ENCODE measurements at places on chromosomes 7 and 10. TPM values are rescaled to one million over a fixed set of nuclear protein-coding genes. Genes with fewer than 3 reads are reported as not detected.

Gene ZNF736
- total RNA-seq: 23.6 TPM

Gene AKR1C2
- not detected for total RNA-seq

GRCh38 chr7:1254281-1255079, 21.8 kb downstream of the UNCX start:
- H3K36me3 ChIP-seq: no peaks in the 10 kb centered on the region
- no peak overlapping the region for H3K27ac ChIP-seq
- peaks cover 39% of the 10 kb centered on the region for H3K27me3 ChIP-seq
- no peak overlapping the region for H3K4me3 ChIP-seq
- no peak for DNase-seq
- H3K4me1 ChIP-seq: peaks cover 2% of the 10 kb centered on the region

GRCh38 chr10:73211106-73211811, 35.8 kb downstream of the DNAJC9 start:
- H3K4me1 ChIP-seq: no peaks in the 10 kb centered on the region
- no peak for DNase-seq
- peaks cover 23% of the 10 kb centered on the region for H3K36me3 ChIP-seq
- H3K4me3 ChIP-seq: no peak overlapping the region

GRCh38 chr7:157622000-157622399, 285.2 kb downstream of the DNAJB6 start:
- H3K4me1 ChIP-seq: peaks cover 31% of the 10 kb centered on the region
- H3K27me3 ChIP-seq: no peaks in the 10 kb centered on the region
- peak; percentile 18 for DNase-seq
- H3K27ac ChIP-seq: no peak overlapping the region

DNA sequence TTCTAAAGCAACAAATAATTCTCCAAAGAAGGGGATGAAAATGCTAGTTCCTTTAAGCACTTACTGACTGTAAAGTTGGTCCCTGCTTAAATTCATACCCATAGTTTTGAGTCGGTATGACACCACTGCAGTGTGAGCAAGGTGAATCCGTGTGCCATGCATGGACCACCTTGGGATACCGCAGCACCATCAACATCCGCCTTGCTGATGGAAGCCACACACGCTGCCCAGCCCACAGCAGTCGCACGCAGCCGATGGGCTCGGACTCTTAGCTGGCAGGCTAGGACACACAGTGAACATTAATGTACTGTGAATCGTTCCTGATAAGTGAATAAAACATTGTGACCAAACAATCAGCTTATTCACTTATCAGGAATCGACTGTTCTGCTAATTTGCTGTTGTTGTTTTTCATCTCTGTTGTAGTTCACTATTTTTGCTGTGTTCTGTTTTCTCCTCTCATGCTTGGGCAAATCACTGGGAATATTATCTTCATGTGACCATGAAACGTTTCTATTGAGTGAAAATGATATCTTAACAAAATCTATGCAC, 275.5 kb downstream of the USP6NL start:
- peaks cover 27% of the 10 kb centered on the region for H3K4me1 ChIP-seq
- H3K27me3 ChIP-seq: no peaks in the 10 kb centered on the region
- DNase-seq: no peak
- H3K27ac ChIP-seq: no peak overlapping the region

Gene OR6V1
- not detected for total RNA-seq

- H3K4me1 ChIP-seq: no peaks in the 10 kb centered on the region
- H3K27ac ChIP-seq: no peak overlapping the region
- H3K36me3 ChIP-seq: peaks cover 44% of the 10 kb centered on the region
- no peak overlapping the region for H3K4me3 ChIP-seq
Observed at GRCh38 chr7:158924956-158925355, 68.6 kb downstream of the DYNC2I1 start.

- H3K27me3 ChIP-seq: peaks cover 1% of the 10 kb centered on the region
- no peak overlapping the region for H3K4me3 ChIP-seq
- H3K36me3 ChIP-seq: no peaks in the 10 kb centered on the region
- peaks cover 5% of the 10 kb centered on the region for H3K4me1 ChIP-seq
Observed at GRCh38 chr10:89973326-89973725, 271.9 kb downstream of the KIF20B start.

DNA sequence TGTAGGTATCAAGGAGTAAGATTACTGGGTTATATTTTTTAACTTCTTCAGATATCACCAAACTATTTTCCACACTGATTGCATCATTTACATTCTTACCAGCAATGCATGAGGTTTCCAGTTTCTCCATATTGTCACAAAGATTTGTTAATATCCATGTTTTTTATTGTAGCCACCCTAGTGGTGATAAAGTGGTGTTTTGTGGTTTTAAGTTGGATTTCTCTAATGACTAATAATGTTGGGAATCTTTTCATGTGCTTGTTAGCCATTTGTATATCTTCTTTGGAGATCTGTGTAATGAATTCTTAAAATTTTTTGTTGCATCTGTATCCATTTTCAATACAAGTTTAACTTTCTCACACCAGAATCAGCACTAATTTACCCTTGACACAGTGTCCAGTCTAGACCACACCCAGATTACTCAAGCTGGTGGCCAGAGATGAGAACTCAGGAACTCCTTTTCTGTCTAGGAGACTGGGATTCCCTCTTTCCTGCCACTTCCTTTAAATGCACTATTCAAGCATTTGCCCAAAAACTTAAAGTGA, 67.0 kb upstream of the PLXDC2 start:
- H3K27me3 ChIP-seq: no peaks in the 10 kb centered on the region
- no peak overlapping the region for H3K27ac ChIP-seq
- H3K4me3 ChIP-seq: no peak overlapping the region
- H3K36me3 ChIP-seq: no peaks in the 10 kb centered on the region
- no peak for DNase-seq

DNA sequence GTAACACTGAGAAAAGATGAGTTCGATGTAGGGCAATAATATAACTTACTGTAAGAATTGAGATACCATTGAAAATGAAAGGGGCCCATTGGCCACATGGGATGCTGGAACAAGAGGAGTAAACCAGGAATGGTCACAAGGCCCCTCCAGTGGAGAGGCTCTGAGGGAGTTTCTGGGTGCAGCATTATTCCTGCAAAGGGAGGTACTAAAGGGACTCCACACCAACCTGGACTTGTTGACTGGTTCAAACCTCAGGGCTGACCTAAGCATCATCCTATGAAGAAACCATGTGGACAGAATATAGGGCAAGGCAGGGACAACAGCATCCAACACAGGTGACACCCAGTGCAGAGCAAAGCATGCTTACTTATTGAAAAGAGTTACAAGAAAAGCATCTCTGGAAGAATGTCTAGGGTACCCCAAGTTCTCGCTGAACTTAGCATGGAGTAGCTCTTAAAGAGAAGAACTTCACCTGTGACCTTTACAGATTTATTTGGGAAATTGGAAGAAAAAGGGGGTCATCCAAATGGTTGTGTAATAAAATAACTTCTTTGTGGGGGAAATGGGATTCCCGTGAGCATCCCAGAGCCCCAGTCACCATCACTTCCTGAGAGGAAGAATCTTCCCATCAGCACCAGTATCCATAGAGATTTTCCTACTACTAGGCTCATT, 34.7 kb downstream of the PRSS2 start:
- DNase-seq: no peak
- peak overlapping the region; percentile 100 for H3K27ac ChIP-seq
- H3K36me3 ChIP-seq: peaks cover 38% of the 10 kb centered on the region
- H3K4me3 ChIP-seq: peak overlapping the region; percentile 35
- H3K27me3 ChIP-seq: no peaks in the 10 kb centered on the region

Gene RBP3
- not detected for total RNA-seq

Gene CALML3
- not detected for total RNA-seq

- no peak overlapping the region for H3K4me3 ChIP-seq
- peaks cover 2% of the 10 kb centered on the region for H3K27me3 ChIP-seq
- H3K27ac ChIP-seq: peak overlapping the region; percentile 55
- H3K4me1 ChIP-seq: peaks cover 12% of the 10 kb centered on the region
- peak; percentile 64 for DNase-seq
Observed at GRCh38 chr10:100327007-100327717, 2.9 kb downstream of the PKD2L1 start.

GRCh38 chr7:104891949-104892348, 122.1 kb upstream of the KMT2E start:
- no peak overlapping the region for H3K4me3 ChIP-seq
- DNase-seq: no peak
- no peaks in the 10 kb centered on the region for H3K4me1 ChIP-seq
- H3K36me3 ChIP-seq: no peaks in the 10 kb centered on the region
- H3K27ac ChIP-seq: no peak overlapping the region

DNA sequence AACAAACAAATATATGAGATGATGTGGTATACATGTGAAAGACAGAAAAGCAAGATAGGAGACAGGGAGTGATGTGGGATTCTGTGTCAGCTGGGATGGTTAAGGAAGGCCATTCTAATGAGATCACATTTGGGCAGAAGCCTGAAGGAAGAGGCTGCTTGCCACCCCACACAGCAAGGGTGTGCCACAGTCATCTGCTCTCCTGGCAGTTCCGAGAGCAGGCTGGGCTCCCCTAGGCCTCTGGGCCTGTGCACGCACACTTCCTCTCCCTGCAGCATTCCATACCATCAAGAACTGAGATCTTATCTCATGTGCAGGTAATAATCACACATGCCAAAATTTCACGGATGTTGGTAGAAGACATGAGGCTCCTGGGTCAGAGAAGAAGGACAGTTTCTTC, 43.1 kb downstream of the SYPL1 start:
- DNase-seq: no peak
- no peak overlapping the region for H3K27ac ChIP-seq
- no peaks in the 10 kb centered on the region for H3K27me3 ChIP-seq
- no peaks in the 10 kb centered on the region for H3K36me3 ChIP-seq

GRCh38 chr10:105691811-105692210, 1050.7 kb downstream of the SORCS3 start:
- no peak overlapping the region for H3K27ac ChIP-seq
- DNase-seq: no peak
- H3K4me1 ChIP-seq: no peaks in the 10 kb centered on the region
- H3K36me3 ChIP-seq: no peaks in the 10 kb centered on the region
- no peaks in the 10 kb centered on the region for H3K27me3 ChIP-seq

DNA sequence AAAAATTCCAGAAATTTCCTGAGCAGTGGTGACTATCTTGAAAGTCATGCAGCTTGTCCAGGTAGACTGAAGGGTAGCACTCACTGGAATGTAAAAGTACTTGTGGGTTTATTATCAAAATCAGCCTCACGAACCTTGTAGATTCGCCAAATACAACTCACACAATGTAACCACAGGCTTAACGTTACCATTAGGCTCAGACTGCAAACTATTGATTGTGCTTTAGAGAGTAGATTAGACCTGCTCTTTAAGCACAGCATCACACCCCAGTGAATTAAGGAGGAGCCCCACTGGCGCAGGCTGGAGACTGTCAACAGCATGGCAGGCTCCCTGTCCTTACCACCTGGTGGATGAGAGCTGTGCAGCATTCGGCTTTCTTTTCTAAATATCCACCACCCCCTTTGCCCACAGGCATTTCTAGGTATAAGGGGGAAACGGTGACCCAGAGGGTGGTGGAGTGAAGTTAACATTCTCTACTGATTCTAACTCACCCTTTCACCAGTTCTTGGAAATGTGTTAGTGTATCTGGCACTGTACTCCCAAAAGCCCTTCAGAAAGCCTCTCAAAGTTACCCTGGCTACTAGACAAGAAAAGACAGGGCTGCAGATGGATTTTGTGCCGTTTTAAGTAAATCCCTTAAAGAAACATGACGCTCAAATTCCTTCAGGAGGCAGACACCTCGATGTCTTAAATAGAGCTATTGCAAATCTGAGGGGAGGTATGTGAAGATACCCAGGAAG, 56.6 kb downstream of the GSDME start:
- H3K4me1 ChIP-seq: no peaks in the 10 kb centered on the region
- H3K4me3 ChIP-seq: no peak overlapping the region
- peaks cover 2% of the 10 kb centered on the region for H3K36me3 ChIP-seq
- no peak for DNase-seq
- H3K27ac ChIP-seq: no peak overlapping the region
- H3K27me3 ChIP-seq: no peaks in the 10 kb centered on the region

DNA sequence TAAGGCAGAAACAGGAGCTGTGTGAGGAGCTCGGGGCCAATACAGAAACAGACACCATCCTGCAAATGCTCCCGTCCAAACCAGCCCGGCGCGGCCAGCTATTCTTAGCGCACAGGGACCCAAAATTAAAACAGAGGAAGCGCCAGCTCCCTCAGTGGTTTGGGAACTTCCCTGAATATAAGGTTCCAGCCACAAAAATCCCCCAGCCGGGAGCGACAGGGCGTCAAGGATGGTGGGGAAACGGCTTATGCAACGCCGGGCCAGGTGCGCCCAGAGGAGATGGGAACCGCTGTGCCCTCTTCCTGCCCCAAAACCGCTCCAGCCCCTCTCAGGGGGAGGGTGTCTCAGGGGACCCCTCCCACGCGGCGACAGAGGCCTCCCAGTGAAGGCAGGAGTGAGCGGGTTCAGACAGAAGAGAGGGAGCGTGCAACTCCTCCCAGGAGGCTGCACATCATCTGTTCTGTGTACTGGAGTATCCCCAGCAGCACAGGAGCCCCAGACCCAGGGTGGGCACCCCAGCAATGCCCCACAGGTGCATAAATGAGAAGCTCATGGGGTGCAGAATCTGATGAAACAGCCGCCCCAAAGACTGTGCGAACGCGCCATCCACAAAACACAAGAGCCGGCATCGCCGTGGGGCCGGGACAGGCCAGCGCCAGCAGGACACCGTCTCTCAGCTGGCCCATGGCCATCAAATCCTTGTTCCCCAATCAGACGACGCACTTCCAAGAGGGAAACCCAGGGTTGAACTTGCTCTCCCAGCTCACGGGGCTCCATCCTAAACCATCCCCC, 73.9 kb upstream of the PDGFA start:
- H3K4me3 ChIP-seq: no peak overlapping the region
- DNase-seq: peak; percentile 23
- peaks cover 21% of the 10 kb centered on the region for H3K36me3 ChIP-seq
- peaks cover 17% of the 10 kb centered on the region for H3K4me1 ChIP-seq

DNA sequence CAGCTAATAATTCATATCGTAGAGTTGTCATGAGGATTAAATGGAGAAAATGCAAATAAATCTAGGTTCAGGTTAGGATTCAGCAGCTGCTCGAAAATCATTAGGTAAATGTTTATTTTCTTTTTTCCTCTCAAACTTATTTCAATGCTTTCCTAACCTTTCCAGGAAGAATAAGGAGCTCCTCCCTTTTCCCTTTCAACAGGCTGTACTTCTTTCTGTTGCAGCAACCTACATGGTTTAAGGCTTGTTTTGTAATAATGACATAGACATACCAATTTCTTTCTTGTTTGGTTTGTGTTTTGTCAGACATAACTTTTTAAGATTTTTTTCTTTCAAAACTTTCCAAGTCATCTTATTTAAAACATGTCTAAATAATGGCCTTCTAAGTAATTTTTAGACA, 18.2 kb downstream of the GPR141 start:
- DNase-seq: no peak
- no peaks in the 10 kb centered on the region for H3K36me3 ChIP-seq
- no peak overlapping the region for H3K4me3 ChIP-seq
- H3K27me3 ChIP-seq: peaks cover 4% of the 10 kb centered on the region
- no peak overlapping the region for H3K27ac ChIP-seq

All from activated CD4-positive, alpha-beta memory T cell treated with anti-CD3 and anti-CD28 coated beads for 36 hours (primary cell).